ENCODE measurements at places on chromosomes 6 and 20.

DNA sequence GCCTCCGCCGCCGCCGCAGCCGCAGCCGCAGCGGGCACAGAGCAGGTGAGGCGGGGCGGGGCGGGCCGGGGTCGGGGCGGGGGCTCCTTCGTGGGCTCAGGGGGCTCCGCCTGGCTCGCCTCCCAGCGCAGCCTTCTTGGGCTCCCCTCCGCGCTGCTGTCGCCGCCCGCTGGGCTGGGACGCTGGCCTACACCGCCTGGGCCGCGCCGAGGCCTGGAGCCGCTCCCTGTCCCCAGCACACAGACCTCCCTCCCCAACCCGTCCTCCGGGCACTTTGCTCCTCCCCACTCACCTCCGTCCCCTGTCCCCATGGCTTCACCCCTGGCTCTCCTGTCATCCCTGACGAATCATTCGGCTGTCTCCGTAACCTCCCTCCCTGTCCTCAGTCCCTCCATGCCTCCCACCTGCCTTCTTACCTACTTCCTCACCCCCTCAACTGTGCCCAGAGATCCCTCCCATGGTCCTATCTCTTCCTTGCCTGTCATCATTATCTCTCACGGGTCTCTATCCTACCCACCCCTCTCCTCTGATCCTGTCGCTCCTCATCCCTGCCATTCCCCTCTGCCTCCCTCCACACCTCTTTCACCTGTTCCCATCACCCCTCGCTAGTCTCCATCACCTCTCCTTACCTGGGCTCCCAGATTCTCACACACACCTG is 512 bp downstream of the TTBK1 start:
- DNase-seq = no peak

GRCh38 chr6:152225241-152225934 is 411.8 kb downstream of the SYNE1 start:
- DNase-seq = no peak

DNA sequence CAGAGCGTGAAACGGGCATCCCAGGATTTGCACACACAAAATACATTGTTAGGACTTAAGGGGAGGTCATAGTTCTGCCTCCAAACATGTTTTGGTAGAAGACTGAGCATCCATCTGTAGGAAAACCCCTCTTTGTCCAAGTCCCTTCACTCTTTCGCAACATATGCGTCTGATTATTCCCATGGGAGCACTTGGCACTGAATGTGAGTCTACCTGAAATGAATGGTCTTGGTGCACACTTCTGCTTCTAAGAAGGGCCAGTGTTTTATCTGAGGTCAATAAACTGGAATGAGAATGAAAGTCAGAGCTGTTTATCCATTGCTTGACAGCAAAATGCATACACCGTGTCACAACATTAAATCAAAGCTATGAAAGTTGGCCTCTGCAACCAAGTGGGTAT is 33.0 kb downstream of the GJA10 start:
- no peak for DNase-seq

GRCh38 chr6:168575346-168576098 is 134.5 kb downstream of the SMOC2 start:
- no peak for DNase-seq

DNA sequence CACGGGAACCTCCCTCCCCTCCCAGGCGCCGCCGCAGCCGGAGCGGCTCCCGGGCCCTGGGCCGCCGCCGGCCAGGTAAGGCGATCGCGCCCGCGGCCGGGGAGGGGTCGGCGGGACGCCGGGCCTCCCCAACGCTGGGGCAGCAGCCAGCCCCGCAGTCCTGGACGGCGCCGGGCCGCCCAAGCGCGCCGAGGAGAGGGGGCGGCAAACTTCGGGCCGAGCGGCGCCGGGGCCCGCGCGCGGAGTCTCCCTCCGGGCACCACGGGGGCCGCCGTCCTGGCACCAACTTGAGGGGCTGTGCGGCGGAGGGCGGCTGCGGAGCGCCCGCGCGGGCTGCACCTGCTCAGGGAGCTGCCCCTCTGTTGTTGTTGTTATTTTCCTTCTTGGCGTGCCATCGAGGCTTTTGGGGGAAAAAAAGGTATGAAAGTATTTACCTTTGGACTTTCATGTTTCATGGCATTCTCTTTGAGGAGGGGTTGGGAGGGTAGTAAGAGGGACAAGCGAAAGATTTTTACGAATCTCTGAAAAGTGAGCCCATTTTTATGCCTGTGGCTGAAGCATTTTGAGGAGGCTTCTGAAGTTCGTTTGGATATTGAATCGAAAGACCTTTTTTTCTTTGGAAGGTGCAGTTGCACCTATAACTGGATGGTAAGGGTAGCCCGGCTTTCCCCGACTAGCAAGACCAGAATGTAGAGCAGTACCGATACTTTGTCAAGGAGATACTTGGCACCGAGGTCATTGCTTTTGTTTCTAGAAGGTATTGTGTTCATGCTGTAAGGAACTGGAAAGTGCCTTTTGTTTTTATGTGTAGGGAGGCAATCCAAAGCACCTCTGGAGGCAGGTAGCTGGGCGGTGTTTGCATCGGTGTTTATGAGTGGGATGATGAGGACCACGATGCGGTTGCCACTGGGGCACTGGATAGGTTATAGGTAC is at the start of gene RNF182:
Gene RNF182, plus strand, starts transcription at position 4 of the 933 bp plus-strand sequence. CDS start 52,168 bp downstream, outside the sequence.
- DNase-seq = peak; percentile 7

DNA sequence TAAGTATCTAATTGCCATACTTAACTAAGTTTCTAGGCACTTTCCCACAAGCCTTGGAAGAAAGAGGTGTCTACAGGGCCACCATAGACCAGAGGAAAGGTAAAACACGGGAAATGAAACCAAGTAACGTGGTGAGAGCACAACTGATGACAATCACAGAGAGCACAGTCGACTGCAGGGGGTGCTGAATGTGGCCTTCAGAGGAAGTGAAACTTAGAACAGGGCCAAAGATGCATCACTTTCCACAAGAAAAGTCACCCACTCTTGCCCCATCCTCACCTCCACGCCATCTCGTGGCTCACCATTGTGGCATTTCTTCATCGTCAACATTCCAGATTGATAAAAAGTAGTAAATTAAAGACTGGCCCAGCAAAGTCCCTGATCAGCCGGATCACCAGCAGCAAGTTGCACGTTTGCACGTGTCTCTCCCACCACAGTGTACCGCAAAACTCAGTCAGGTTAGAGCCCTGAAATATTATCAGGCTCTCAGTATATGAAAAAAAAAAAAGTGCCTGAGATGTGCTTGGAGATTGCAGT is 31.4 kb downstream of the HIVEP2 start:
- no peak for DNase-seq

- DNase-seq = no peak
Observed at GRCh38 chr20:19851861-19852260, 93.8 kb downstream of the RIN2 start.

DNA sequence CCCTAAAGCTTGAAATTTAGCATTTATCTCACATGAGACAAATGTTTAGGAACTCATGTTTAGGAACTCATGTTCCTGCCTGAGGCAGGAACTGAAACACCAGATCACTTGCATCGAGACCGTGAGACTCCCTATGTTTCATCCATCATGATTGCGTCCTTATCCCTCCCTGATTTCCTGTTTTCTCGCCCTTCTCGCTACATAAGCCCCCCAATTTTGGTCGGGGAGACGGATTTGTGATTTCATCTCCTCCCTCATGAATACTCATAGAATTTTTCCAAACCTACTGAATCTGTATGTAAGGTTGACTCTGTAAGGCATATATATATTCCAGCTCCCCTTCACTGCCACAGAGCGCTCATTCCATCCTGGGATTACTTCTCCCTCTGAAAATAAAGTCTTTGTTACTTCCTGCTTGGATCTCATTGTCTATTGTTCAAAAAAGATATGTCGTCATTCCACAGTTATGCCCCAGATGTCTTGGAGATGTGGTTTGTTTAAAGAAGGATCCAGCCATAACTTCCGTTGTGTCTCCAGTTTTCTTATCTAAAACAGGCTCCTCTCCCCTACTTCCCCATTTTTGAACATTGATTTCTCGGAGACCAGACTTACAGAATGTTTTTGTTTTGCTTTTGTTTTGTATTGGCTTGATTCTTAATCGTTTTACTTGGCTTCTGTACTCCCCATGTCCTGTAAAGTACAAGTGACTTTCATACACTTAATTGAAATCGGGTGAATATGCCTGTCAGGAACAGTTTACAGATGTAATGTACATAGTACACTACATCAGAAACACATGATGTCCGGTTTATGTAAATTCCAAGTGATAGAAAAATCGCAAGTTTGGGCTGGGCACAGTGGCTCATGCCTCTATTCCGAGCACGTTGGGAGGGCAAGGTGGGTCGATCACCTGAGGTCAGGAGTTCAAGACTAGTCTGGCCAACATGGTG is 118.7 kb downstream of the HFE start:
- DNase-seq = no peak

- no peak for DNase-seq
Observed at GRCh38 chr6:125154761-125155135, 1.2 kb downstream of the TPD52L1 start.

- DNase-seq = no peak
Observed at GRCh38 chr20:51434580-51435247, 107.8 kb downstream of the NFATC2 start.

DNA sequence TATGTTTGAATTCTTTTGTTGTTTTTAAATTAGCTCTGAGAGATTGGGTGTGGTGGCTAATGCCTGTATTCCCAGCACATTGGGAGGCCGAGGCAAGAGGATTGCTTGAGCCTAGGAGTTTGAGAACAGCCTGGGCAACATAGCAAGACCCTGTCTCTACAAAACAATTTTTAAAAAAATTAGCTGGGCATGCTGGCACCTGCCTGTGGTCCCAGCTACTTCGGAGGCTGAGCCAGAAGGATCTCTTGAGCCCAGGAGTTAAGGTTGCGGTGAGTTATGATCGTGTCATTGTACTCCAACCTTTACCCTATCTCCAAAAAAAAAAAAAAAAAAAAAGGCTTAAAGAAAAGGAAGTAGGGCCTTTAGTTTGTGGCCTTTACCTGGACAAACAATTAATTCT is 22.9 kb downstream of the DHX35 start:
- DNase-seq = no peak

GRCh38 chr20:1489764-1490436 is 1.3 kb downstream of the SIRPB2 start:
- DNase-seq = no peak

DNA sequence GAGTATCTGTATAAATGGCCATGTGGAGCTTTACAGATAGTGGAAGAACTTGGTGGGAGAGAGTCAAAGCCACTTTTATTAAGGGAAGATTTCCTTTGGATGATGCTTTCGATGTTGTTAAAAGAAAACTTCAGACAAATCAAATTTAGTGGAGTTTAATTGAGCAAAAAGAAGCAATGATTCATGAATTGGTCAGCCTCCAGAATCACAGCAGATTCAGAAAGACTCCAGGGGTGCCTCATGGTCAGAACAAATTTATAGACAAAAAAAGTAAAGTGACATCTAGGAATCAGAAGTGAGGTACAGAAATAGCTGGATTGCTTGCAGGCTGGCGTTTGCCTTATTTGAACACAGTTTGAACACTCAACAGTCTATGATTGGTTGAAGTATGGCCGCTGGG is 5.3 kb upstream of the CGA start:
- no peak for DNase-seq

DNA sequence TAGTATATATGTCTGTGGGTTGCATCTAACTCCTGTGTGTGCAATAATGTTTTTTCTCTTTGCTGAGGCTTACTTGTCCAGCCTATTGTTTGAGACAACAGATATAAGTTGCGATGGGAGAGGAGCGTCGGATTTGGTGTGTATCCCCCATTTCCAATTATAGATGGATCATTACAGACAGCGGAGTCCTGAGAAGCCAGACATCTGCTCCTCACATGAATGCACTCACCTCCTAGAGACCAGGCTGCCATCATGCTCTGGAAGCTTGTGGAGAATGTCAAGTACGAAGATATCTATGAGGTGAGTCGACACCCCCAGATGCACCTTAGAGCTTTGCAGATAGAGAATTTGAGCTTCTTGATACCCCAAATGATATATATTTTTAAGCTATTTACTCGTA is at the start of gene TFAP2B:
Gene TFAP2B, plus strand, starts transcription at position 199 of the 400 bp plus-strand sequence. Its CDS starts 21 bp downstream, at position 220.
- no peak for DNase-seq

DNA sequence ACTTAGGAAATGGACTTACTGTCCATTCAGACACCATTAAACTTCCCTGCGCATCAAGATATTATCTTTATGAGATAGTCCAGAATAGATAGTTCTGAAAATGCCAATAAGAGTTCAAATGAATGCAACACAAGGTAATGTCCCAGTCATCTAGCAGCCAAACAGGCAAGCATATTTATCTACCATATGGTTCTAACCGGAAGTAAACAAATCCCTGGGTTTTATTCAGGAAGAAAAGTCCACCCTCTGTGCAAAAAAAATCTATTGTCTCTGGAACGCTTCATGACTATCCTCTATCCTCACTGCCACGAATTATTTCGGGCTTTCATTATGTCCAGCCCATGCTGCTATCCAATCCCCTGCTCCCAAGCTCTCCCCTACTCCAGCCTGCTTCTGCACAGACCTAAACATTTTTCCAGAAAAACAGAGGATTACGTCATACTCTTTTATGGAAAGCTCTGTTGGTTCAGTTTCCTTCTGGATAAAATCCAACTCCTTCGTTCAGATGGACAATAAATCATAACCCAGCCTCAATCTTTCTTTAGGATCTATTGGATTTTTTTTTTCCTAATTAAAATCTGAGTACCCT is 11.4 kb downstream of the PPIL6 start:
- DNase-seq = no peak

DNA sequence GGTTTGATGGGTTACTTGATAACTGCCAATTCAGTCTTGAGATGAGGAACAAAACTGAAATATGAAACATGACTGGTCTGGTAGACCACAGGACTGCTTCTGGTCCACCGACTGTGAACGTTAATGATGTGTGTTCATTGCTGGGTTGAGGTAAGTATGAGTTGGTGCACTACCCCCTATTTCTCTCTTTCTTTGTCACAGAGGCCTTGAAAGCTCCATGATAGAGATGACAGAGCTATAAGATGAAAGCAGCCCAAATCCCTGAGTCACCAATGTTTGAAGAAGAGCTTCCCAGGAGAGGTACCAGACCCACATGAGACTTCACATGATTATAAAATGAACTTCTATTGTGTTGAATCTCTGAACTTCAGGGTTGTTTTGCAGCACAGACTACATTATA is 555.5 kb downstream of the PTPRT start:
- no peak for DNase-seq

GRCh38 chr6:27752038-27752885 is 159.9 kb downstream of the OR2B2 start:
- DNase-seq = peak; percentile 25

DNA sequence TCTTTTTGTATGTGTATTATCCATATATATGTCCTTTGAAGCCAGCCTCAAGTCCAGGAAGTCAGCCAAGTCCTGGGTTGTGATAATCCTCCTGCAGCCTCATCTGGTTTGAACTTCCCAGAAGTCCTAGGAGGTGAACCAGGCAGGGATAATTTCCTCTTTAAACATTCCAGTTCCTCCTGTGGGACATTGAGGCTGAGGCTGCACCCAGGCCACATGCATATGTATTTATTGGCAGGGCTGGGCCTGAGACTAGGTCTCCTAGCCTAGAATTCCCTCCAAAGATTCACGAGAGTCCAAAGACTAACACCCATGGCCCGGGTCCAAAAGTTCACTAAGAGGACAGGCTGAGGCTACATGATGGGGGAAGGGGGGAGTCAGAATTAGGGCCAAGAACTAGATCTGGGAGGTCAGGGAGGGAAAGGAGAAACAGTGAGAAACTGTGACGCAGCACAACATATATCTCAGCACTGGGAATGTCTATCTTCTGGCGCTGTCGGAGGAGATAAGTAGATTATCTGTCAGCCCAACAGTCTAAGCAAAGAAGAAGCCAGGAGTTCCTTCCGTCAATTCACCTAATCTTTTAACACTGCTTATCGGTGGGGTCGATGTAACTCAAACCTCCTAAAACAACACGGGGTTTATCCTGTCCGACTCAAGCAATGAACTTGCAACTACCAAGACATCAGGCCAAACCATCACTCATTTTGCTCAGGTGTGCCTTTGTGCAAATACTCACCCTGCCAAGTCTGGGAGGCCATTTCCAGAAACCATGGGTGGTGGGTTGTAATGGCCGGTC is 43.3 kb downstream of the SNX5 start:
- DNase-seq = no peak

GRCh38 chr20:59439243-59439642 is 138.8 kb downstream of the EDN3 start:
- DNase-seq = no peak
